ENCODE measurements at places on chromosomes 3 and 15.

DNA sequence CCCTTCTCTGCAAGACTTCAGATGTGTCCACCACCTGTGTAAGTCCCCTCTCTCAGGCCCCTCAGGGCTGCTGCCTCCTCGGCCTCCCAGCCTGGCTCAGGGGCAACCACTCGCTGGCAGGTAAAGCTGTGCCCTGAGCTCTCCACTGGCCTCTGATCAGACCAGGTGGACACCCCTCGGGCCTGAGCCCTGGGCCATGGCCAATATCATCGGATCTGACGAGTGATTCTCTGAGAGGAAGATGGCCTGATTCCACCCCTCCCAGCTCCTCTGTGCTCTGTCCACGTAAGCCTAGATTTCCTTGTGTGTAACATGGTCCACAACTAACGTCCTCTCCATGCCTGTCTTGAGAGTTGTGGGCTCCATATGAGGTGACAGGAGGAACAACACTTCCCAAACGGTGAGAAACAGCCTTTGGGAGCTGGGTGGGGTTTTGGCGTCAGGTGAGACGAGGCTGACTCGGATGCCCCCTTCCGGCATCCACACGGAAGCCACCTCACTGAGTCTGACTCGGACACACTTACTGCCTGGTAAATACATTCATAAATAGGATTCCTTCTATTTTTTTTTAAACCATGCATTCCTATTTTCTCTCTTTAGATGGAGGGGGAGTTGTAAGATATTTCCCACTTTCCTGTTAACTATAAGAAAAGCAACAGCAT, 86.8 kb downstream of the NUP210 start:
- no peak for DNase-seq

- DNase-seq: no peak
Measured at GRCh38 chr3:169939751-169940150, 26.9 kb upstream of the SEC62 start.

DNA sequence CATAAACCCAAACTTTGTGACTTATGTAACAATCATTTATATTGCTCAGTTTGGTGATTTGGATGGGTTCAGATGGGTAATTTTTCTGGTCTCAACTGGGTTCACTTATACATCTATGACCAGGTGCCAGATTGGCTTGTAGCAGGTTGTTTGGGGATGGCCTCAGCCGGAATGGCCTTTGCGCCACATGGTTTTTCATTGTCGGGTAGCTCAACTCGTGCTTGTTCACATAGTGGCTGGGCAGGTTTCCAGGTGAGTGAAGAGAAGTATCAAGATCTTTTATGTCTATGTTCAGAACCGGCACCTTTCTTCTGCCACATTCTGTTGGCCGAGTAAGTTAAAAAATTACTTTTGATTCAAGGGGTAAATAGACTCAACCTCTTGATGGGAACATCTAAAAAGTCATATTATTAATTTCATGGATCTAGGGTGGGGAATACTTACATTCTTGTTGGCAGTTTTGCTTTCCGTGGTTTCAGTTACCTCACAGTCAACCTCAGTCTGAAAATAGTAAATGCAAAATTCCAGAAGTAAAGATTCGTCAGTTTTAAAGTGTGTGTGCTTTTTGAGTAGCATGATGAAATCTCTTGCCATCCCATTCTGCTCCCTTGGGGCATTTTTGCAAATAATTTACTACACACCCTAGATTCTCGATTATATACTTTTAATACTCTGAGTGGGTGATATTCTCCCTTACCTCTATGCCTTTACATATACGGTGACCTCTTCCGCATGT, 745.7 kb upstream of the CCDC54 start:
- DNase-seq: no peak

DNA sequence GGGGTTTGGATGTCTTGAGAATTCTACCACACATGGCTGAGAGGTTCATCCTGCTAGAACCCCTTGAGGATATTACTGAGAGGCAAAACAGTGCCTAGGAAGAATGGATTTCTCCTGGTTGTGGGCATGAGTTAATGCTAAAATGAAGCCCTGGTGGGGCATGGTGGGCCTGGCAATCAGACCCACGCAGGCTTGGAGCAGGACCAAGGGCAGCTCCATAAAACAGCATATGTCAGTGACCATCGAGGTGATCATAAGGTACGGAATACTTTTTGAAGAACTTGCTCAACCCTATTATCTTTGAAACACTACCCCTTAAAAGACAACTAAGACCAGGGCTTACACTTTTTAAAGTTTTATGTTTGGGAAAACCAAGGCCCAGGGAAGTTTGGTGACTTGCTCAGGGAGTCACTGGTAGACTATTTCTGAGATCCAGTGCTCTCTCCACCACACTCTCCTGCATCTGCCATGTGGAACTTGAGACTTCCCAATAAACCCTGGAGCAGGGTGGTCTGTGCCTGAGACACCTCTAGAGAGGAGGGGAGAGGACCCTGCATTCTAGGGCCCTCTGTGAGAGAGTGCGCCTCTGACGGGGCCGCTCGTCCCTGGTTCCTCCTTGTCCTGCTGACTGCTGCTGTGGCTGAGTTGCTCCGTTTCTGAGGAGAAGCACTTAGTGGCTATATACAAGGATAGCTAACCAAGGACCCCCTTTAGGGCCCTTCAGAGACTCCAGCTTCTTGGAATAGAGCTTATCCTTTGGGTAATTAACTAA, 28.0 kb upstream of the TIMP4 start:
- DNase-seq: no peak

DNA sequence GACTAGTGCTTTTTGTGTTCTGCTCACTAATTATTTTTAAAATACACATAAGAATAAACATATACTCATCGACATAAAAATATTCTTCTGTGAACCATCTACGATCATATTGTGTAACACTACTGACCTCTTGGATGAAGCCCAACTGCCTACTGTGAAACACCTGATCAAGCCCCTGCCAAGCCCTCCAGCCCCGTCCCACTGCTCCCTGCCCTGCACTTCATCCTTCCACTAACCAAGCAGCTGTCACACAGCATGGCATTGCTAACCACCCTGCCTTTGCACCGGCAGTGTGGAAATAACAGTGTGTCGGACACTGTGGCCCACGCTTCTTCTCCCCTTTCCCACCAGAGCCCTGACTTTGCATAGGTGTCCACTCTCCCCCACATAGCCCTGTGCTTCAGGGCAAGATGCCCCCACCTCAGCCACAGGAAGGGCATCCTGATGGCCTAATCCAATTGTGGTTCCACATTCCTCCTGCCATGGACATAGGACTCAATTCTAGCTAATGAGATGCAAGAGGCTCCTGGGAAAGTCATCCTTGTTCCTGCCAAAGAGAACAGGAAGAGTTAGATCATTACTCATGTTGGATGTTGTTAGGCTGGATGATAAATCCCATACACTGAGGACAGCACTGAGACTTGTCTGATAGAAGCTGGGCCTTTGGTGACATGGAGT, 35.0 kb upstream of the ARID3B start:
- no peak for DNase-seq

DNA sequence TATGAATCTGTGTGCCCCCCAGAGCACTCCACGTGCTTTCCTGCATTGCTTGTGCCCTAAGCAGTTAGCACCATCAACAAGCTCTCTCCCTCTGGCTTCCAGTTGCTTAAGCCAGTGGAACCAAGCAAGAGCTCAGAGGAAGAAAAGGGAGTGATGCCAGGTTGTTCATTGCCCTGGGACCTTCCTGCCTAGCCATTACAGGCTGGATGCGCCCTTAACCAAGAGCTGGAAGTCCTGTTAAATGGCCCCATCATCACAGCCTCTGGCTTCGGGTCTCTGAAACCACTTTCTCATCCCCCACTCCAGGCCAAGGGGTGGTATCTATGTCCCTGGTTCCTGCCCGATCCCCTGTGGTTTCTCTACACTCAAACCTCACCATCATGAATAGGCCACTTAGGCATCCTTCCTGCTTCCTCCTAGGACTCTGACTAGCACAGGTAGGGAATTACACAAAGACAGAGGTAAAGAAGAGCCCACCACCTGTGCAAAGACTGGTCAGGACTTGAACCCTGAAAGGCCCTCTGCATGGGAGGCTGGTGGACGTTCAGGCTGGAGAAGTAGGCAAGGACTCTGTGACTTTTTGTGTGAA, 309.5 kb upstream of the TRIM42 start:
- DNase-seq: no peak

DNA sequence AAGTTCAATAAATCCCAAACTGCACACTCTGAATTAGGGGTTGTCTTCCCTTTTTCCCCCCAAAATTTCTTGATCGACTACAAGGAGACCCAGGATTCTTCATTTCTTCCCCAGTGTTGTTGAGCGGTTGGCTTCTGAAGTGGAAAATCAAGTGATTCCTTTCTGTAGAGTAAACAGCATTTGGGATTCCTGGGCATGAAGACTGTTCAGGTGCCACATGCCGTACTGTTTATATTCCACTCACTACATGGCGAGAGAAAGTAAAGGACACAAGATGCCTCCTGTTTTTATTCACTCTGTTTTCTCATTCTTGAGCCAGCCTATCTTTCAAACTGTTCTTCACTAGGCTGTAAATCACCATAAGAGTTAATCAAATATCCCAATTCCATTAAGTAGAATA, 12.6 kb downstream of the FSTL1 start:
- no peak for DNase-seq

GRCh38 chr3:151708868-151709267, 24.9 kb upstream of the AADACL2 start:
- DNase-seq: no peak

GRCh38 chr3:146589899-146590508, 15.1 kb downstream of the PLSCR5 start:
- DNase-seq: no peak

GRCh38 chr3:15267502-15267901, 61.5 kb downstream of the CAPN7 start:
- DNase-seq: no peak

- peak; percentile 70 for DNase-seq
Measured at GRCh38 chr15:67101911-67102598, 36.7 kb downstream of the SMAD3 start.

DNA sequence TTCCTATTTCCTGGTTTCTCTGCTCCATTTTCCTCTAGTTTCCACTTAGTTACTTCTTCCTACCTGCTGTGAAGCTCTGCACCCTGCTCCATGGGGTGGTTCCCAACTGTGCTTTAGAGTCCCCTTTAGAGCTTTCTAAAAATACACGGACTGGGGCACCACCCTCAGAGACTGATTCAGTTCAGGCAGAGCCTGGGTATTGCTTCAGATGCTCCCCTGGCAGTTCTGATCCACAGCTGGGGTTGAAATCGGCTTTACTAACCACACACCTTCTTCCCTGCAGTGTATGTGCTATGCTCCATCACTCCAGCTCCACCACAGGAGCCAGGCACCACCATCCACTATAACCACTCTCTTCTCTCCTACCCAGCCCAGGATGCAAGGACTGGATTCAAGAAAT, 12.6 kb downstream of the ANP32A start:
- DNase-seq: no peak

DNA sequence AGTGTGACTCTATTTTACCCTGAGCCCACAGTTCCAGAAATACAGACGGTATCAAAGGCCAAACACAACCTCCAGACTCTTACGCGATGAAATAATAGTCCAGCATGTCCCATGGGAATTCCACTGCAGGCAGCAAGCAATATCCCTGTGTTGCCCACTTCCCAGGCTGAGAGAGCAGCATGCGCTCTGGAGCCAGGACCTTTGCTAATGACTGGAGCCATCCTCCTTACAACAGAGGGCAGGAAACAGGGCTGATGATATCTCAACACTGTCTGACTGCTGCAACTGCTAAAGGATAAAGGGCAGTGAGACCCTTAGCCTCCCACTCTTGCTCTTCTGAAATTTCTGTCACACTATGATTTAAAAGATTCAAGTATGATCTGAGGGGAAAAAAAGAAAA, 34.8 kb downstream of the MCF2L2 start:
- DNase-seq: no peak

DNA sequence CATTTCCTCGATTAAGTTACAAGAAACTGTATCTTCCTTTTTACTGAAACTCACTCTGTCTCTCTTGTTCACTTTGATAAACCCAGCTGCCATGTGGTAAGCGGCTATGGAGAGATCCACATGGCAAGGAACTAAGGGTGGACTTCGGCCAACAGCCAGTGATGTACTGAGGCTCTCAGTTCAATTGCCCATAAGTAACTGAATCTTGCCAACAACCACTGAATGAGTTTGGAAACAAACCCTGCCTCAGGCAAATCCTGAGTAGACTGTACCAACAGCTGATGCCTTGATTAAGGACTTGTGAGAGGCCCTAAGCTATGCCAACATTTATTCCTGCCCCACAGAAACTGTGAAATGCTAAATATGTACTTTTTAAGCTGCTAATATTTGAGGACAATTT, 433.5 kb downstream of the PLOD2 start:
- DNase-seq: no peak

DNA sequence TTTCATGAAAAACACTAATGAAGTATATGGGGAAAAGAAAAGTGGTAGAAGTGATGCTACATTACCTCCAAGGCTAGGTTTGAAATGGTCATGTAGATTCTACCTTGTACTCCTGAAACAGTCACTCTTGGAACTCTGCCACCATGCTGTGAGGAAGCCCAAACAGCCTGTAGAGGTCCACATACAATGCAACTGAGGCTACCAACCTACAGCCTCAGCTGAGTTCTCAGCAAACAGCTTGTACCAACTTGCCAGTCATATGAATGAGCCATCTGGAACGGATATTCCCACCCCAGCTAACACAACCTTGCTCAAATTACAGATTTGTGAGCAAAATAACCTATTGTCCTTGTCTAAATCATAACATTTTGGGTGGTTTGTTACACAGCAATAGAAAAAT, 193.5 kb downstream of the ULK4 start:
- no peak for DNase-seq

DNA sequence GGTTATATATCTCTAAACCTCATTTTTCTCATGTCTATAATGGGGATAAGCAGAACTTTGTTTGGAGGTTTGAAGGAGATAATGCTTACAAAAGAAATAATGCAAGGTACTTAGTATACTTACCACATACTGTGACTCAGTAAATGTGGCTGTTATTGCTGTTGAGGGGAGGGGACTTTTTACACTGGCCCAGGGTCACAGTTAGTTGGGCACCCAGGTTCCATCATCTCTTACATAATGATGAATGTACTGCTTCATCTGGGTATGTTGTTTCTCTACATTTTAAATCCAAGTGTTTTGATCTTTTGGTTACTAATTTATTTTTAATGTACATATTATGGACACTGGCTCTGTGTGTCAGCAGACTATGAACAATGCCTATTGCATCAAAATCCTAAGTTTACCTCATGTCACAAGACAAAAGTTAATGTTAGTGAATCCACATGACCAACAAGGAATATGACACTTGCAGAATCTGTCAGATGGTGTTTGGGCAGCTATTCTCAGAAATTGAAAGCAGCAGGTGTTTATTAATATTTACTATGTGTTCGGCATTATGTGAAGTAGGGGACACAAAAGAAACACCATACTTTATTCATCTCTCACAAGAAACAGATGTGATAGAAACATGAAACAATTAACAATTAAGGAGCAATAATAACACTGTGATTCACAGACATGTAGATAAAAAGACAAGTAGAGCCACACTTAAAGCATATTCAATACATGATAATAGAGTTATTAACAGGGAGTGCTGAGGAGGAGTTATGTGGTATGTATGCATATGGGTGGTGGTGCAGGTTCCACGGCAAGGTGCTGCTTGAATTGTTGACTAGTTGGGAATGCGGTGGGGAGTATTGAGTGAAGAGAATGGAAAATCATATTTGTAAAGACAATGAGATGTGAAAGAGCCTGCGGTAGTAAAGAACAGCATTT, 109.7 kb downstream of the GALK2 start:
- no peak for DNase-seq
